ENCODE measurements at places on chromosomes 3 and 15.

- DNase-seq: no peak
Measured at GRCh38 chr3:53821631-53822121, 24.5 kb downstream of the CHDH start.

- DNase-seq: peak; percentile 56
Measured at GRCh38 chr3:44198284-44199269, 43.1 kb upstream of the TOPAZ1 start.

DNA sequence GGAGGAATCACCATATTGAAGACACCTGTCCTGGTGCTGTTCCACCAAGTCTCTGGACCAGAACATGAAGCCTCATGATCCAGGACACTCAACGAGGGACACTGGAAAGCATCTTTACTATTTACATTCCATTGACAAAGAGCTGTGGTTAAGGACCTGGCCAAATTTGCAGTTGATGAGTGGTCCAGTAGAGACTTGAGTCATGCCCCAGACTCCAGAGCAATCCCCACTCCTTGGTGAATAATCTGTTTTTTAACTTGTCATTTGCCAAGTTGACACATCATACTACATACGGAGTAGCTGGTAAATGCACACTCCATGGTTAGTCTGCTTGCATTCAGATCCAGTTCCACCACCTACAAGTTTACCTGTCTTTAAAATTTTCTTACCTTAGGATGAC, 1.2 kb upstream of the COL6A6 start:
- no peak for DNase-seq

- no peak for DNase-seq
Measured at GRCh38 chr3:123765475-123766128, 118.5 kb downstream of the MYLK start.

GRCh38 chr3:105674437-105675065, 194.3 kb downstream of the CBLB start:
- no peak for DNase-seq

DNA sequence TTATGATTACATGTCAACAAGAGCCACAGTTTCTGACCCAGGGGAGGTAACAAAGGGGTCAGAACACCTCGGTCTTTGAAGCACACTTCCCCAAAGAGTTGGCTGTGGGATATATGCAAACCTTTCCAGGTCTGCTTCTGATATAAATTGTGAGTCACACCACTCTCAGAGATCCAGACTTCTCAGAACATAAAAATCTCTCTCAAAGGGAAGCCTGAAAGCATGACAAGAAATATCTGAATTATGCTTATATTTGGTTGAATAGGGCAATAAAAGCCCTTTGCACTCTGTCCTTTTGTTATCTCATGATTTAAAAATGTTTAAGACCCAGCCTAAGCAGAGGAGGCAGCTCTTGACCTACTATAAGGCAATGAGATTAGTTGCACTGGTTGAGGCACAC, 56.8 kb downstream of the MYH15 start:
- no peak for DNase-seq

DNA sequence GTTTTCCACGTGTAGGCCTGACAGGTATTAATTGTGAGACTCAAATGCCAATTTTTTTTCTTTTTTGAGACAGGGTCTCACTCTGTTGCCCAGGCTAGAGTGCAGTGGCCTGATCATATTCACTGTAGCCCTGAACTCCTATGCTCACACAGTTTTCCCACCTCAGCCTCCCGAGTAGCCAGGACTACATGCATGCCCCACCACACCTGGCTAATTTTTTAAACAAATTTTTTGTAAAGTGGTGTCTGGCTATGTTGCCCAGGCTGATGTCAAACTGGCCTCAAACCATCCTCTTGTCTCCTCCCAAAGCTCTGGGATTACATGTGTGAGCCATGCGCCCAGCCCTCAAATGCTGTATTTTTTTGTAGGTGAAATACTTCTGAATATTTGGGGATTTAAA, 14.0 kb downstream of the SLC25A36 start:
- no peak for DNase-seq

- peak; percentile 69 for DNase-seq
Measured at GRCh38 chr3:24185738-24186384, 240.8 kb downstream of the NR1D2 start.
